Activated CD8-positive, alpha-beta memory T cell treated with anti-CD3 and anti-CD28 coated beads for 1 hour (primary cell): ENCODE measurements at places on chromosomes 2 and 18.

- no peak for DNase-seq
Observed at GRCh38 chr2:61018318-61018755, 282 bp upstream of the PUS10 start.

DNA sequence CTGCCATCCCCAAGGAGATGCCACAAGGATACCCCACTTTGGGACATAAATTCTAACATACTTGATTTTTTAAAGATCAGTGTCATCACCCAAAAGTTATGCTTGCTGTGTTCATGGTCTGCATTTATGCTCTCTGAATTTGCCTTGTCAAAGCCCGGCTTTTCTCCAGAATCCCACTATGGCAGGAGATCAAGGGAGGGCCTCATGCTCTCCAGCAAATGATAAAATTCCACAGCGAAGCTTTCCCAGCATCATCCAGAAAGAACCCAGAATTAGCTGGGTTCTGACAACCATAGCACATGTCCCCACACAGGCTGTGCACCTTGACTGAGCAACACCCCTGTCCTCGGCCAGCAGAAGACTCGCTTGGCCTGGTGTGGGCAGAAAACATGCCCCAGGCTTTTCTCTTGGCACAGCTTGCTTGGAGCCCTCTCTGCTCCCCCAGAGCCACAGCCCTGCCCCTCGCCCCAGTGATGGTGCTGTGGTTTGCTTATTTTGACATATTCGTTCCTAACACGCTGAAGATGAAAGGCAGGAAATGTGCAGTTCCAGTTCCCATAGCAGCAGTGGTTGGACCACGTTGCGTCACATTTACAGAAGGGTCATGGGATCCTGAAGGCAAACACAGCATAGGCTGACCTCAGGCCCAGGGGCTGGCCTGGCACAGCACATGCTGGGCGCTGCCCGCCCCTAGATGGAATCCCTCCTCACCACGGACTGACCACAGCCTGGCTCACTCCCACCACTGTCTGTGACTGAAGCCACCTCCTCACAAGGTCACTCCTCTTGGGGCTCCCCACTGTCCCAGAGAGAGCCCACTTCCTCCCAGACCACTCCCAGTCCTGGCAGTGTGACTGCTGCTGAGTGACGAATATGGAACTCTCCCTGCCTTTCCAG is 14.1 kb upstream of the CHRNA1 start:
- DNase-seq: peak; percentile 51

DNA sequence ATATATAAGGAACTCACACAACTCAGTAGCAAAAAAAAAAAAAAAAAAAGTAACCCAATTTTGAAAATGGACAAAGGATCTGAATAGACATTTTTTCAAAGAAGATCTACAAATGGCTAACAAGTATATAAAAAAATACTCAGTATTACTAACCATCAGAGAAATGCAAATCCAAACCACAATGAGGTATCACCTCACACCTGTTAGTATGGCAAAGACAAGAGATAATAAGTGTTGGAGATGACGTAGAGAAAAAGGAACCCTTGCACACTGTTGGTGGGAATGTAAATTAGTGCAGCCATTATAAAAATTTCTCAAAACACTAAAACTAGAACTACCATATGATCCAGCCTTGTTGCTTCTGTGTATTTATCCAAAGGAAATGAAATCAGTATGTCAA is 5.8 kb upstream of the CNDP1 start:
- no peak for DNase-seq

- DNase-seq: no peak
Observed at GRCh38 chr18:33751613-33752221, 173.7 kb downstream of the ASXL3 start.

DNA sequence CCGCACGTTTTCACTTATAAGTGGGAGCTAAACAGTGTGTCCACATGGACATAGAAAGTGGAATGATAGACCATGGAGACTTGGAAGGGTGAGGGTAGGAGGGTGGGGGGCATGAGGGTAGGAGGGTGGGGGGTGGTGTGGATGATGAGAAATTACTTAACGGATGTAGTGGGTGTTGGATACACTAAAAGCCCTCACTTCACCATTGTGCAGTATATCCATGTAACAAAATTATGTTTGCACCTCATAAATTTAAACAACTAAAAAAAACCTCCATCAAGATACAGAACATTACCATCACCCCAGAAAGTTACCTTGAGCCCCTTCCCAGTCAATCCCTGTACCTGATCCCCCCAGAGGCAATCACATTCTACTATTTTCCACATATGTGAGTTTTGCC is 26.2 kb downstream of the HK2 start:
- no peak for DNase-seq

GRCh38 chr2:85215448-85216401 is 82.5 kb downstream of the TCF7L1 start:
- DNase-seq: no peak

GRCh38 chr2:181393472-181393871 is 63.7 kb upstream of the ITGA4 start:
- no peak for DNase-seq

- no peak for DNase-seq
Observed at GRCh38 chr2:113070606-113070975, 2.8 kb downstream of the IL1F10 start.

DNA sequence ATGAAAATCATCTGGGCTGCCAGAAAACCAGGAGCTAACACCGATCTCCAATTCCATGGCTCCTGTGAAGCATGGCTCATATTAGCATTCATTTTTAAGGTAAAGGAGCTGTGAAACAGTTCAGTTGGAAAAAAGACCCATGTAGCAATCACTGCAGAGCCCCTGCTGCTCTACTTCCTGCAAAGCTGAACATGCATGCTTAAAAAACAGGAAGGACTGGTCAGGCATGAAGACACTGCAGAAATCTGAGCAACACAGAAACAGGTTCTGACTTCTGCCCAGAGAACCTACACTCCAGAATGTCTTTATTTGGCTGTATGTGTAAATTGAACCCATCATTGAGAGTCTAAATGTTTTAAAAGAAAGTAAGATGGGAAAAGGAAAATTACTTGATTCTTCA is 950.6 kb downstream of the DCDC2C start:
- DNase-seq: no peak

DNA sequence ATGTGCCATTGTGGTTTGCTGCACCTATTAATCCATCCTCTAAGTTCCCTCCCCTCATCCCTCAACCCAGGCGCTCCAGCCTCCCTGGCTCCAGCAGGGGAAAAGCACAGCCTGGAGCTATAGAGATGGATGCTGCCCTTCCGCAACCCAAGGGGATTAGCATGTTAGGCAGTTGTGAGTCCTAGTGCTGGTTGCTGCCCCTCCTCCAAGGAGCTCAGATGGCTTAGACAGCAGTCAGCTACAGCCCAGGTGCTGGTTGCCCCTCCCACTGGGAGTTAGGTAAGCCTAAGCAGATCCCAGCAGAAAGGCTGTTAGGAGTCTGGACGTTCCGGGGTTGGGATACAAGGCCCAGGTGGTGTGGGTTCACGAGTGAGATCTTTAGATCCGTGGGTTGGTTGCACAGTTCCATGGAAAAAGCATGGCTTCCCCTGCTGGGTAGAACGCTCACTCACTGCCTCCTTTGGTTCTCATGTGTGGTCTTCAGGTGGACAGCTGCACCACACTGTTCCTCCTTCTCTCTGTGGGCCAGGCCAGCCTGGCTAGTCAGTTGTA is 446.1 kb downstream of the ZNF804A start:
- DNase-seq: no peak

DNA sequence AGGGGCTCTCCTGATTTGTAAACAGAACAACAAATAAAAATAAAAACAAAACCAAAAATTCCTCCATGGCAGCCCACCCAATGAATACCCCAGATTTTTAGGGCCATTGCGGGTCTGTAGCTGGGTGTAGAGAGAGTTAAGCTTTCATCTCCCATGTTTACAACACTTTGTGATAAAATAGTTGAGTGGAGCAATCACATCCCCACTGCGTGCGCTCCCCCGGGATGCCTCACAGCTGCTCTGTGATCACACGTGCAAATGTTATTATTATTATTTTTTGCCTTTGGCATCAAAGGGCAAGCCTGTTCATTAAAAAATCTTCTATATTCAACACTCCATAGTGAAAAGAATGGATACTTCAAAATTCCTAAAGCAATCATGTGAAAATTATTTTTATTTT is 118.0 kb downstream of the MBP start:
- DNase-seq: no peak

DNA sequence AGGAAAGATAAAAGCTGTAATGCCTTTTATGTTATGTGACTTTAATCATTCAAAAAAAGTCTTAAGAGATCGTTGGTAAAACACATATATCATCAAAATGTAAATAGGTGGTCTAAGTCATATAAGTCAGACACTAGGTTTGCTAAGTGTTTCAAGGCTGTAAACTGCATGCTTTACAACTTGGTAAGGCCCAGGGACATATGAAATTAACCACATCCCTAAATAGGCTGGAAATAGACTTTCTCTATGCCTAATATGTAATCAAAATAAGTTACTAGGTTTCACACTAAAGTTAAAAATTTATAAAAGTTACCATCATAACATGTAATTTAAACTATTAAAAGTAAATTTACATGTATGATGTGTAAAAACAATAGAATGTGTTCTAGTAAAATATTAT is 946.3 kb upstream of the LRATD1 start:
- DNase-seq: no peak

- no peak for DNase-seq
Observed at GRCh38 chr2:181389524-181389923, 67.7 kb upstream of the ITGA4 start.

GRCh38 chr18:8045884-8046281 is 478.8 kb downstream of the PTPRM start:
- DNase-seq: no peak

DNA sequence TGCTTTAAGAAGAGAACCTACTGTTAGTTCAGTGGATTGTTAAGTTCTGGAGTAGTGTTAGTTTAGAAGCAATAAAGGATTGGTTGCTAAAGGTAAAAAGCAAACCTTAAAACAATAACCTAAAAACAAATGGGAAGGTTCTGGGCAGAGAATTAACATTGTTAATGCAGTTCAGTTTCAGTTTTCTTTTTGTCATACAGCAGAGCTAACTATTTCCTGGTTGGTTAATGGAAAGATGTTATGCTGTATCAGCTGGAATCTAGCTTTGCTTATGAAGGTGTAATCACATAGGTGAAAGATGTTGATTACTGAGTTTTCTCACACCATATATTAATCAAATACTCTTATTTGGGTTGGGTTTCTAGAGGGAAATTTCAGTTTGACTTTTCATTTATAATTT is 23.8 kb downstream of the SMAD4 start:
- no peak for DNase-seq

DNA sequence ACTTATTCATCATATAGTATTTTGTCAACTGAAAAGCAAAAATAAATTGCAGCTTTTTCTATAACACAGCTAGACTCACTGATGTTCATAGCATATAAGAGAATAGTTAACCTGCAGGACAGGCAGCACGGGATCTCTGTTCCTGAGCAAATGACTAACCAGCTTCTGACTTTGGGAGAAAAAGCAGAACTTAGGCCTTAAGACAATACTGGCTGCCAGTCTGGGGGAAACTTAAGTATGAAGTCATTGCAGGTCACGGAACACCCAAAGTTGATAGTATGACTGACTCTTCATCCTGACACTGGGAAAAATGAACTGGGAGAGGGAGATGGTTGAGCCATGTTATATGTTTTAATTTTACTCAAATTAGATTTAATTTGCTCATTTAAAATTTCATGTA is 113.0 kb downstream of the DPP4 start:
- no peak for DNase-seq

DNA sequence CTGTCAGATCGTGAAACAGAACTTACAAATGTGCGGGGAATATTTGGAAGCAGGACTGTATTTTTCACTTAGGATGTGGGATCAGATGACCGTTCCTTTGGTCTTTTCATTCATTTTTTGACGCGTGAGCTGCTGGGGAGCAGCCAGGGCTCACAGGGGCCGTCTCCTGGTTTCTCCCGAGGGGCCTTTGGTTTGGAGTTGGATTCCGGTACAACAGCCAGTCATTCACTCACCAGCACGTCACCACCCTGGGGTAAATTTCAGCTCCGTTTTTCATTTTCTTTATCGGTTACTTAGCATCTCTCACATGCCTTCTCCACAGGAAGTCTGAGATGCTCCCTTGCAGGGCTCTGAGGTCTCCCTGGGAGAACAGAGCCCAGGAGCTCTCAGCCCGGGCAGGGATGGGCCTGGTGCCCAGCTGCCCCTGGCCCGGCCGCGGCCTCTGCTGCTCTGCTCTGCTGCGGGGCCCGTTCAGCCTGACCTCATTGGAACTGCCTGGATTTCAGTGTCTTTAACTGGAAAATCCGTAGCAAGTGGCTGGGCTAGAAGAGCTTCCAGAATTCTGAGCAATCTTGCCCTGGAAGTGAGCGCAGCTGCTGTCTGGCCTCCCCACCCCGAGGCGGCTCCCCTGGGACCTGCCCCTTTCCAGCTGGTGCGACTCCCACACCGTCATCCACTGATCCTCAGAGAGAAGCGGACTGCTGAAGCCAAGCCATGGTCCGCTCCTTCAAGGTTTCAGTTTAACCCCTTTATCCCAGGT is 335.6 kb downstream of the EIPR1 start:
- DNase-seq: no peak

- no peak for DNase-seq
Observed at GRCh38 chr2:60306267-60306861, 247.1 kb downstream of the BCL11A start.

- no peak for DNase-seq
Observed at GRCh38 chr2:179936141-179936540, 71.0 kb downstream of the CWC22 start.

DNA sequence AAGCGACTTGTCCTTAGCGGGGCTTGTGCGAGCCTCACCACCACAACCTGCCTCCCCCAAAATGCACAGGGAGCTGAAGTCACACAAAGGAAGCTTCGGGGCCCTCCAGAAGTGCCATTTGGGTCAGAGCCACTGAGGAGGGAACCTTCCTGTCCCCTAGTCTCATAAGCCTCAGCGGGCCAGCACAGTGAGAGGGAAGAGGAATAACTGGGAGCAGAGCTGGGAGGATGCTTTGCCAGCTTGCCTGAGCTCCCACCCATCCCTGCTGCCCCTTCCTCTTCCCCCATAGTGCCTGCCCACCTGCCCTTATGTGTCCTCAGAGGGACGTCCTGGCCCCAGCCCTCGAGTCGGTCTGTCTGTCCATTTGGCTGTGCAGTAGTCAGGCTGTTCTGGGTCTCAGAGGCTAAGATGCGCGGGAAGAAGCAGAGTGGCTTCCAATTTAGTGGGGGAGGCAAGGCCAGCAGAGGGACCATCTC is 51.8 kb upstream of the GPR17 start:
- no peak for DNase-seq
